ENCODE measurements at places on chromosomes 2 and 18. TPM values are rescaled to one million over a fixed set of nuclear protein-coding genes. Genes with fewer than 3 reads are reported as not detected.
A peak's percentile ranks its signal among the peaks of the same experiment; 100 is the strongest.

- no peak for DNase-seq
These were observed 234.3 kb upstream of the NCKAP5 start for GRCh38 chr2:133802409-133803039.

GRCh38 chr2:130916438-130916705, 79.7 kb downstream of the ARHGEF4 start:
- no peak for DNase-seq

- DNase-seq: no peak
These were observed 58.4 kb downstream of the CELF4 start for GRCh38 chr18:37507239-37507638.

DNA sequence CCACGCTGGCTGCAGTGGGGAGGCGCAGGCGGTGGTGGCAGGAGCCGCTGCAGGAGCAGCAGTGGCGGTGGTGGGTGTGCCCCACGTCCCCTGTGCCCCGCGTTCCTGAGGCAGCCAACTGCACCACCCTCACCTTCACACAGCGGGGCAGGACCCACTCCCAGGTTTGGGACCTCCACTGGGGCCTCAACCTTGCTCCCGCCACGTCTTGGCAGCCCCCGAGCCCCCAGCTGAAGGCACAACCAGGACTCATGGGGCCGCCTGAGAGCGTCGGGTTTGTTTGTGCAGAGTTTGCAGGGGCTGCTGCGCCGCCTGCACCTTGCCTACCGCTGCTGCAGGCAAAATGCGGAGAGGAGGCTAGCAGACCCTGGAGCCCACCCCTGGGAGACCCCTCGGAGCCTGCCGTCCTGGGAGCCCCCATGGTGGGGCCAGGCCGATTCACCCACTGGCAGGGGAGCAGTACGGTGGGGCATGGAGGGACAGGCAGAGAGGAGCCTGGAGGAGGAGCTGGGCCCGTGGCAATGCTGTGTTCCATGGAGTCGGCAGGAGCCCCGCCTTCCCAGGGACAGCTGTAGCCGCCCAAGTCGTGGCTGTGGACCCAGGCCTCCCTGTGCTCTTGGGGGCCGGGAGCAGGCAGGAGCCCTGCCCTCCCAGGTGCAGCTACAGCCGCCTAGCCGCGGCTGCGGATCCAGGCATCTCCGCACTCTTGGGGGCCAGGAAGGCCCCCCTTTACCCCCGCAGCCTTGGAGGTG, 14.7 kb upstream of the EML6 start:
- peak; percentile 23 for DNase-seq

- DNase-seq: peak; percentile 34
These were observed at the start of gene SH3RF3 for GRCh38 chr2:109128616-109129355. TSS of gene SH3RF3 (plus strand) at chr2:109129205.

- DNase-seq: no peak
These were observed 49.7 kb upstream of the RAPH1 start for GRCh38 chr2:203584784-203585183.

DNA sequence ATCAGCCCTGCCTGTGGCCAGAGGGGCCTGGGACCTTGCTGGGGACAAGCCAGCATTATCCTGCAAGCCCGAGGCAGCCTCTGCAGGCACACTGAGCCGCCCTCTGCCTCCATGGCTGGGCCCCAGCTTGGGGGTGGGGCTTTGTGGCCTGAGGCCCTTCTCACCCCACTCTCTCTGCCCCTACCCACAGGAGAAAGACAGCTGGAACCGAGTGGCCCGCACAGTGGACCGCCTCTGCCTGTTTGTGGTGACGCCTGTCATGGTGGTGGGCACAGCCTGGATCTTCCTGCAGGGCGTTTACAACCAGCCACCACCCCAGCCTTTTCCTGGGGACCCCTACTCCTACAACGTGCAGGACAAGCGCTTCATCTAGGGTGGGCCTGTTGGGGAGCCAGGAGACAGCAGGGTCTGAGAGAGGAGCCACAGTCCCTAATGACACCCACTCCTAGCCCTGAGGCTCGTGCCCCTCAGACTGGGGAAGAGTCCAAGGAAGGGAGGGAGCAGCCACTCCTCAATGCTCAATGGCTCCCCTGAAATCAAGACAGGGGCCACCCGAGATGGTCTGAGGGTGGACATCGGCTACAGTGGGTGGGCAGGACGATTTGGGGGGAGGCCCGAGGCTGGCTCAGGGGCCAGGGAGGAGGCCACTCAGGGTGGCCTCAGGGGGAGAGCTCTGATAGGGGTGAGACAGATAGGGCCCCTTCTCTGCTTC, 4.4 kb upstream of the CHRNG start:
- DNase-seq: no peak

The PPIG gene
- total RNA-seq: 62.1 TPM

The ASXL2 gene
- total RNA-seq: 24.3 TPM

The RHOB gene
- total RNA-seq: 148 TPM
